ENCODE measurements at places on chromosomes 1 and 21. TPM values are rescaled to one million over a fixed set of nuclear protein-coding genes. Genes with fewer than 3 reads are reported as not detected.

DNA sequence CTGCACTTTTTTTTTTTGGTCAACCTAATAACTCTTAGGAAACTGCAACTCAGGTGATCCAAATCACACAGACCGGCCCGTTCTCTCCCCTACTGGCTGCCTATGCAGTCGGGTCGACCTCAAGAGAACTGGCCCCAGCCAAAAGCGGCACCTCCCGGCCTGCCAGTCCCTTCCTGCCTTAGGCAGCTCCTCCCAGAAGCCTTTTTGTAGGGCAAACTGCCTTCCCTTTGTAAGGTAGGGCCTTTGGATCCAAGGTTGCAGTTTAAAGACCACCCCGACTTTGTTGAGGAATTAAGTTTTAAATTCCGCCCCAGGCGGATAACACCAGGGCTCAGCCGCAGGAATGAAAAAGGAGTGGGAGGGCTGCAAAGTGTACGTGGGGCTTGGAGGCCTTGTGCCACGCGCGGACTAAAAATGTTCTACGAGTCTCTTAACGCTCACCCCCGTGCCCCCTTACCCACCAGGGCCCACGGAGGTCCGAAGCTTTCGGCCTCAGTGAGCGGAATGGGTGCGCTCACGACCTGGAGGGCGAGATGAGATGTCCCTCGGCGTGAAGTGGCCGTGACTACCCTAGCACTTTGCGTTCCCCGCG is 642 bp upstream of the ST3GAL3 start:
- peak; percentile 27 for DNase-seq

DNA sequence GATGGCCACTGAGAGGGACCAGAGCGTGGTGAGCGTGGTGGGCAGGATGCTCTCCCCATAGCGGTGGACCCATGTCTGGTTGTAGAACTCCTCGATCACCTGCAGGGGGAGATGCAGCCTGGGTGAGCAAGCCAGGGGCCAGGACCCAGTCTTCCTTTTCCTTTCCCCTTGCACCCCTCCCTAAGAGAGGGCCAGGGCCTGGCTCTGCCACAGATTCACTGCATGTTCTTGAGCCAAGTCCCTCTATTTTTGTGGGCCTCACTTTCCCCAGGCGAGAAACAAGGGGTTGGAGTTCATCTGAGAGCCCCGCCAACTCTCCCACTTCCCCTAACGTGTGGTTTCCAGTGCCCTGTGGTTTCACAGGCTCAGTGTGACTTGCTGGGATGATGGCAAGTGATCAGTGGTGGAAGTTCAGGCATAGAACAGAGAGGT is 27.5 kb downstream of the SLC2A1 start:
- peak; percentile 41 for DNase-seq

The FCRLB gene
- 0.38 TPM for total RNA-seq

DNA sequence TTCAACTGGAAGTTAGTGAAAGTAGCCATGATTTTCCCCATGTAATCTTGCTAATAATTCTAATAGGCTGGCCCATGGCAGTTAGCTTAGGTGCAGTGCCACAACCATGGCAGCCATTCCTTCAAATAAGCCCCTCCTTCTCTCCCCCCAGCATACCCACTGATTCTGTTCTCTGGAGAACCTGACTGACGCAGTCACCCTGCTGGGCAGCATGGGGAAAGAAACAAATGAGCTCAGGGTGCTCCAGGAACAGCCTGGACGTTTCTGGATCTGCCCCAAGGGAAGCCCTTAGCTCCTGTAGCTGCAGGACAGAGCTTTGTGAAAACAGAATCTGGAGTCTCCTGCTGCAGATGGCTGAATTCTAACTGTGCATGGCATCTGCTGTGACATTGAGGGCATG is 22.5 kb downstream of the SNAP47 start:
- no peak for DNase-seq

DNA sequence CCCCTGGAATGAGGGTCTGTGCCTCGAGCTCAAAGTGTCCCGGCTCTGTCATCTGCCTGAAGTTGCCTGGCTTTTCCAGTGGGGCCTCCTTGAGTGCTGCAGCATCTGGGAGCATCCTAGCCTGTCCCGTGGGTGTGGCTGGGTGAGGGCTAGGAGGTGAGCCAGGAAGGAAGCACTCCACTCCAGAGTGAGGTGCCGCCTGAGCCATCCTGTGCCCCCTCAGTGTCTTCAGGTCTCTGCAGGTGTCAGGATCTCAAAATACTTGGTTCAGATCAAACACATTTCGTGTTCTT is 11.5 kb downstream of the IBA57 start:
- DNase-seq: no peak

- no peak for DNase-seq
These were observed 30.5 kb downstream of the HEYL start for GRCh38 chr1:39608921-39609320.

The C1orf226 gene
- total RNA-seq: 0.13 TPM

The GUCA2A gene
- not detected for total RNA-seq

- no peak for DNase-seq
These were observed 3.9 kb upstream of the FAM78B start for GRCh38 chr1:166170726-166171125.

GRCh38 chr1:63294803-63295594 is 27.4 kb upstream of the FOXD3 start:
- DNase-seq: no peak

The CTTNBP2NL gene
- 13.0 TPM for total RNA-seq

GRCh38 chr1:28437924-28438699 is 67.7 kb upstream of the RCC1 start:
- DNase-seq: peak; percentile 73

DNA sequence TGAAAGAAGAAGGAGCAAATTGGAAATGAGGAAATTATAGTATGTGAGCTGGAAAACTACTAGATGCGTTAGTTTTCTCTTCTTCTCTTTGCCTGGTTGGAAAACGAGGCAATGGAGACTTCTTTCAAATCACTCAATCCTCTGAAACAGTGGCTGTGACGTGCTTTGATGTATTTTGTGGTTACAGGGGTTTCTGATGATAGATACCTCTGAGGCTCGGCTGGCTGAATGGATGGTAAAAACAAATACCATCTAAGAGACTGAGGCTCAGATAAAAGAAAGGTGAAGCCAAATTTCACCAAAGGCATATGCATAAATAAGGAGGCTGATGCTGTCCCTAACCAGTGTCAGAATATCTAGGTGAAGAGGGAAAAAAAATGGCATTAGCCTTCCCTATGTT is 15.1 kb downstream of the MAB21L3 start:
- DNase-seq: no peak

DNA sequence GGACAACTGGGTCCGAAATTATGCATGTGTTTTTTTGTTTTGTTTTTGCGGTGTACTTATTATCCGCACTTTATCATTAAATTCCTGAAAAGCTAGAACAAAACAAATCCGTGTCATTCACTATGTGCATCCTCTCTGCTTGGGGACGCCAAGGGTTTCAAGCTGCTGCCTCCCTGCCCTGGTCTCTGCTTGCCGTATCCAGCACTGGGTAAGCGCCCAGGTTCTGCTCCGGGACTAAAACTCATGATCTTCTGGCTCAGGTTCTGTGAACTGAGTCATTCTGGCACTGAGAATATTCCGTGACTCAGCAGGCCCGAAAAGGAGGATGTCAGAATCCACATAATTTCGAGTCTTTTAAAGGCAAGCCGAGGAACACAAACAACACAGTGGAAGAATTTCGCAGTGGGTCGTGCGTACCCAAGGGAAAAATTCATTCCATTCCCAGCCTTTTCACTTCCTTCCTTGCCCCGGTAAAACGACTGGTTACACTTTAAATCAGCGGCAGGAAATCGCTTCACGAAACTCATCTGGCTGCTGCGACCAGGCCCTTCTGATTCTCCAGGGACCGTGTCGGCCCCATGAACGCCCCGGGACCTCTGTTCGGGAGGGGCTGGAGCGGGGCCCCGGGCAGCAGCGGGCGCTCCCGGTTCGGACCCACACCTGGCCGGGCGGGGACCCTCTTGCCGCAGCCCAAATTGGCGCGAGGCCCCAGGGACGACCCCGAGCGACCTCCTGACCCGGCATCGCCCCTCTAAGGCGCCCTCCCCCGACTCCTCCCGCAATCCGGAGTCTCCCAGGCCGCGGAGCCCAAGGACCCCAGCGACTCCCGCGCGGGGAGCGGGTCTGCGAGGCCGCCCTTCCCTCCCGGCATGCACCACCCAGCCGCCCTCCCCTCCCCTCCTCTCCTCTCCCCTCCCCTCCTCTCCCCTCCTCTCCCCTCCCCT is 746 bp upstream of the LAMC1 start:
- DNase-seq: peak; percentile 99

DNA sequence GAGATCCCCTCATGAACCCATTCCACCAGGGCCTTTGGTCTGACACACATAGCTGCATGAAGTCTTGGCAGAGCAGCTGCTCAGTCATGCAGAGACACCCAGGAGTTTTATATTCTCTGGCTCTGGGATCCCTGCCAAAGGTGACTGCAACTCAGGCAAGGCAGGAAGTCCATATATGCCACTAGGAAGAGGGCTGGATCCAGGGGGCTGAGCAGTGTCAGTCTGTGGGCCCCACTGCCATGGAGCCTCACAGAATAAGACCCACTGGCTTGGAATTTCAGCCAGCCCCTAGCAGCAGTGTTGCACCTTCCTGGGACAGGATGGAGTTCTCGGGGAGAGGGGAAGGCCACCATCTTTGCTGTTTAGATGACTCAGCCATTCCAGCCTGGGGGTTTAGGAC is 199.7 kb downstream of the TBX15 start:
- no peak for DNase-seq

The PTGFR gene
- total RNA-seq: 0.13 TPM

The FAM163A gene
- 0.51 TPM for total RNA-seq

The KAZN gene
- 0.51 TPM for total RNA-seq

DNA sequence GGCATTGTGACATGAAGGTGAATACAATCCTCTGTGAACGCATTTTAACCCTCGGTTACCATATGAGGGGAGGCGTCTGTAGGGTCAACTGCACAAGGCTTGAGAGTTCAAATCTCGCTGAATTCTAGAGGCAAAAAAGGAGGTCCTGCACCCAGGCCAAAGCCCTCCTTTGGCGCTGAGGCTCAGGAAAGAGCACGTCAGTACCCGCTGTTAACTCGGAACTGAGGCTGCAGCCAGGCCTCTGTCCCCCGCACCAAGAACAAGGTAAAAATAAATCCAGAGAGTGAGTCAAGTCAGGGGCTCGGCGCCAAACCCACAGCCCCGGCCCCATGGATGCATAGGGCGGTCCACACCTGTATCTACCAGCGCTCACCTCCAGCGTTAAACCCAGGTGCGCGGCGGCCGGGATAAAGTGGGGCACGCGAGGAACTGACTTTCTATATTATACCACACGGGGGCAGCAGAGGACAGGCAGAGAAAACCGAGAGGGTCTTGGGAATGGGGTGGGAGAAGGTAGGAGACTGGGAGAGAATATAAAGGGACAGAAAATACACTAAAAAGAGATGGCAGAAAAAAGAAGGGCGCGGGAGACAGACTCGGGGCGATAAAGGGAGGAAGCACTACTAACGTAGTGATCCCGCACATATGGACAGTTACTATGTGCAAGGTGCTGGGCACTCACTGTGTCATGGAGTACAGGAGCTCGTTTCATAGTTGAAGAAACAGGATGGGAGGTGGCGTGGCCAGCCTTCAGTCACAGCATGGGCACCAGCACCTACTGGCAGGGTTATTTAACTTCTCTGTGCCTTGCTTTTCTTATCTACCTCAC is 54.9 kb downstream of the DMRTA2 start:
- peak; percentile 33 for DNase-seq

- no peak for DNase-seq
These were observed 14.8 kb upstream of the PIGM start for GRCh38 chr1:160046494-160047110.

- peak; percentile 22 for DNase-seq
These were observed 618 bp downstream of the JAM2 start for GRCh38 chr21:25639551-25640201.

DNA sequence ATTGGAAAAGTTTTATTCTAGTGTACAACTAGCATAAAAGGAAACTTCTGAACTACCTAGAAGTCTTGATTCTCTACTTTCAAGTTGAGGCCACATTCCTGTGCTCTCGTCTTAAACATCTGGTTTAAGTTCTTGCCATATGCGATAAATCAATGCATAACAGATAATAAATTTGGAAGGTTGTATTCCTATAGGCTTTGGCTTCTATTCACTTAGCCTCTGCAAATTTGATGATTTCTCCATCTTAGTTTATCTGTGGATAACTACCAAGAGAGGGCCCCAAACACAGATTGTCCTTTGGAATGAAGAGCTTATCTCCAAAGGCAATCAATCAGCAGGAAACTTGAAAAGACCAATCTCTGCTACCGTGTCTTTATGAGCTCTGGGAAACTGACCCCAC is 11.7 kb upstream of the RNF2 start:
- DNase-seq: no peak

- DNase-seq: no peak
These were observed 57.6 kb downstream of the SPSB1 start for GRCh38 chr1:9350013-9350908.

The S100A5 gene
- total RNA-seq: not detected

The COL18A1 gene
- 295 TPM for total RNA-seq

- DNase-seq: no peak
These were observed 21.0 kb upstream of the CFAP126 start for GRCh38 chr1:161388639-161389038.

DNA sequence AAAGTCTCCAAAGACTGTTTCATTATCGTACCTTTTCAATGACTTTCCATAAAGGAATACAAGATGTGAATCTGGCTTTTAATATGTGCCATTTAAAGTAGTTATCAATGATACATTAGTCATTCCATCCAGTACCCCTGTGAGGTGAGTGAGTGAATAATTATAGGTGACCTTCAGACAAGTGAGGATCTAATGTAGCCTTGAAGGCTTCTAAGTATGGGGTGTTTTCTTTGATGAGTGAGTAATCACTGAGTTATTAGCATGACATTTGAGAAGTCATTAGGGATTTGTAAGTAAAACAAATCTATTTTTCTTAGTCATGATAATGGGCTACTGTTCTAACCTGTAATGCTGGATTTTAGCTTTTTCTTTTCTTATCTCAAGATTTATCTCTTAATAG is 831.4 kb downstream of the ADGRL2 start:
- DNase-seq: no peak

- no peak for DNase-seq
These were observed 5.2 kb downstream of the TRNP1 start for GRCh38 chr1:26998429-26999300.

GRCh38 chr1:153404768-153405167 is 11.6 kb upstream of the S100A7A start:
- DNase-seq: no peak

GRCh38 chr1:81446000-81446669 is 354.6 kb upstream of the ADGRL2 start:
- DNase-seq: no peak

DNA sequence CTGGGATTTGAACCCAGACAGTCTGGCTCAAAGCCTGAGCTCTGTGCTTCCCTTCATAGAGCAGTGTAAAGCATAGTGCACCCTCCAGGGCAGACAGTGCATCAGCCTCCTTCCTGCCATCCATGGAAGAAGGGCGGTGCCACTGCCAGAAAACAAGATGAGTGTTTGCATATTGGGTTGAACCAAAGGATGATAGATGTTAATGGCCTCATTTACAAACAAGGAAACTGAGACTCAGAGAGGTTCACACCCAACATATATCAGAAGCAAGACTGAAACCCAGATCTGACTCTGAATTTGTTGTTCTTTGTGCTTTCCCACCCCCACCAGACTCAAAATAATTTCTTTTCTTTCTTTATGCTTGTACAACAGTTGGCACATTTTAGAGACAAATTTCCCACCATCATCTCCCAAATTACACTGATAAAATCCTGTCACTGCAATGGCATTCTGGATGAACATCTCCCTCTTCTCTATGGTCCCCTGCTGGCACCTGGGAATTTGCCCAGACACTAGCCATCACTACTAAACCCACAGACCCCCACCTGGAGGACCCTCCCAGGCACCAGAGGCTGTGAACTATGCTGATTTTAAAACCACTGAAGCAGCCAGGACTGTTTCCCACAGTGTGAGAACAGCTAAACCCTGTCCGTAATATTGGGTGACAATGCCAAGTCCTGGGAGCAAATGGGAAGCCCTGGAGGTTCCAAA is 45.4 kb upstream of the MPZL1 start:
- no peak for DNase-seq
